Osteocyte (in vitro differentiated cells): ENCODE measurements at places on chromosomes 16 and 17. TPM values are rescaled to one million over a fixed set of nuclear protein-coding genes. Genes with fewer than 3 reads are reported as not detected.

DNA sequence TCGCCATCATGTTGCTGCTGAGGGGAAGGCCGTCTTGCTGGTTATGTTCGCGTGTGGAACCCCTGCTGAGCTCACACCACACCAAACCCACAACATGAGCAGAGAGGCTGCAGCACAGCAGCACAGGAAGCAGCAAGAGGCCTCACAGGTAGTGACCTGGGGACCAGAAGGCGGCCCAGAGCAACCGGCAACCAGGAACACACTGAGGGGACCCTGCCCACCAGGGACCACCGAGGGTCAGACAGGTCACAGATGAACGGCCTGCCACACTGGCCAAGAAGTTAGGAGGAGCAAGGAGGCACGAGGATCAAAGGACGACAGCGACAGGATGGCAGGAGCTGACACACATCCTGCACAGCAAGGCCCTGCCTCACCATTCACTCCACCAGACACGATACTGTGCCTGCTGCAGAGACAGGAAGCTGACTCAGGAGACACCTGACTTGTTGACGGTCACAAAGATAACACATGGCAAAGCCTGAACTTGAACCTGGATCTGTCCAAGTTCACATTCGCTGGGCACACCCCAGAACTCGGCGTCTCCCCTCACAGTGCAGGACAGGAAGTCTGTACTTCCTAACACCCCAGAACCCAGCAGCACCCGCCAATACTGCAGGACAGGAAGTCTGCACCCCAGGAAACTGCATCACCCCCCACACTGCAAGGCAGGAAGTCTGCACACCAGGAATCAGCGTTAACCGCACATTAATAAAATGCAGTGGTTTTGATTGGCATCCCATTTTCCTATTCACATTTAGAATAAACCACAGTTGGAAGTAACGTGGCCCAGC, 98.5 kb downstream of the ZNF778 start:
- no peak for DNase-seq

The ATP2C2 gene
- not detected in 2 replicates for total RNA-seq

The C1QTNF8 gene
- not detected in 2 replicates for total RNA-seq

The MYH11 gene
- 1.9 and 2.0 TPM in 2 replicates for total RNA-seq

The PRR29 gene
- total RNA-seq: not detected in 2 replicates
